ENCODE measurements at places on chromosomes 3 and 15.

- no peak for DNase-seq
These were observed 176.1 kb upstream of the MITF start for GRCh38 chr3:69563151-69563550.

- DNase-seq: no peak
These were observed 490.9 kb upstream of the ADAMTS9 start for GRCh38 chr3:65178703-65179102.

DNA sequence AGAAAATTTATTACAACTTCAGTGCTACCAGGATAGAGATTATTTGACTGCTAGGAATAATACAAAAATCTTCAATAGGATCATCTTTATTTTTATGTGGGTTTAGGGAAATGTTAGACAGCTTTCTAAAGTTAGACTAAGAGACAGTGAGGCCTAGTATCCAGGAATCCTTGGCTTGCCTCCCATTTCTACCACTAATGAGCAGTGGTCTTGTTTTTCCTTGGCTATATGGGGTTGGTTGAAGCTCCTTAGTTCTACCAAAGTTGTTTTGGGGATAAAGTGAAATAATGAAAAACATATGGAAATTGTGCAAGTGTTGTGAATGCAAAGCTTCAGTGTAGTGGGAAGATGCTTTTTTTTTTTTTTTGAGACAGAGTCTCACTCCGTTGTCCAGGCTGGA lies 16.8 kb downstream of the AP4E1 start:
- DNase-seq: no peak

DNA sequence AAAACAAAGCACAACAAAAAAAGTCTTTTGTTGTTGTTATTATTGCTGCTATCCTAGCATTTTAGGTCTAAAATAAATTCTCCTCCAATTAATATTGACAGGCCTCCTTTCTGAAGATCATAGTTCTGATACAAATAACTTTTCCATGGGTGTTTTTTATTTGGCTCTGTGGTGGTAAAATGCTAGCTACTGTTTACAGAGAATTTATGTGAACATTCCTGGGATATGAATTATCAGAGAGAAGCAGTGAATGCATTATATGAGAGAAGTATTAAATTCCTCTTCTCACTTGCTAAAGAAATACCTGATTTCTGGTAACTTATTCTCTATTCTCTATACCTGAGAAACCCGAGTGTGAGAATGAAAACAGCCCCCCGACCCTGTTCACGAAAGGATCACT lies 57.5 kb upstream of the TMCO5A start:
- no peak for DNase-seq

- no peak for DNase-seq
These were observed 239.0 kb downstream of the SLCO3A1 start for GRCh38 chr15:92092289-92093105.

DNA sequence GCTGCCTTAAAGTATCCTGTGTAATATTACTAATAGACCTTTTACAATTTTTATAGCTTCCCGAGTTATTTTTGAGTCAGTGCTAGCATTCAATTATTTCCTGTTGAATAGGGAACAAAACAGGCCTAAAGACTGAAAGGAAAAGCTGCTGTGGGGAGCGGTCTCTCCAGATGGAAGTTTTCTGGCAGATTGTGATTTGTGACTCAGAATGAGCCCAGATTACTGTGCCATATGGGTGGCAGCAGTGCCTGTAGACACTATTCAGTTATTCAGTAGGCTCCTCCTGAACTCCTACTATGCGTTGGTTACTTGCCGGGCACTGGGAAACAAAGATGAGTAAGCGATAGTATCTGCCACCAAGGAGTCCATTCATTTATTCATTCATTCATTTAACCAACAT lies 211.8 kb downstream of the CHST2 start:
- DNase-seq: no peak

- DNase-seq: peak; percentile 25
These were observed 311.3 kb downstream of the UACA start for GRCh38 chr15:70451821-70452653.

DNA sequence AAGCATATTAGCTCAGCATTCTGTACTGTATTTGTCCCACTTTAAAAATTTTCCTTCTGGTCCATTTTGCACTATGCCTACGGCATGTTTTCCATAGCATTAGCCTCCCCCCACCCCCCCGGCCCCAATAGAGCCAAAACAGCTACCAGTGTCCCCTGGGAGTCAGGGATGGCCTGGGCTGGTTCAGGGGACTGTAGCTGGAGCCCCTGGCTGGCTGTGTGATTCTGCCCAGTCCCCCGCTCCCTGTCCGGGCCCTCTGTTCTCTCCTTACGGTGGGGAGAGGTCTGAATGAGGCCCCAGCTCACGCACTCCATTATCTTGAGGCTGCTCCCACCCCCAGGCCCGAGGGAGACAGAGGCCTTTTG lies 70.1 kb downstream of the KLF15 start:
- no peak for DNase-seq

- no peak for DNase-seq
These were observed 158.8 kb downstream of the SSR3 start for GRCh38 chr3:156395961-156396710.

DNA sequence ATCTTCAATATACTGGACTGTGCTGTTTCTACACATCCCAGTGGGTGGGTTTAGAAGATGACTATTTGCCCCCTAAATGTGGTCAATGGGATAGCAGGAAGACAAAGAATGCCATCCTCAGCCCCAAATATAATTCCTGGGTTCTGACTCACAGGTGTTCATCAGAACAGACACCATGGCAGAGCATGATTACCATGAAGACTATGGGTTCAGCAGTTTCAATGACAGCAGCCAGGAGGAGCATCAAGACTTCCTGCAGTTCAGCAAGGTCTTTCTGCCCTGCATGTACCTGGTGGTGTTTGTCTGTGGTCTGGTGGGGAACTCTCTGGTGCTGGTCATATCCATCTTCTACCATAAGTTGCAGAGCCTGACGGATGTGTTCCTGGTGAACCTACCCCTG lies 3.0 kb downstream of the CXCR6 start:
- no peak for DNase-seq

GRCh38 chr3:184514171-184514490 lies 47.5 kb upstream of the EPHB3 start:
- DNase-seq: no peak

DNA sequence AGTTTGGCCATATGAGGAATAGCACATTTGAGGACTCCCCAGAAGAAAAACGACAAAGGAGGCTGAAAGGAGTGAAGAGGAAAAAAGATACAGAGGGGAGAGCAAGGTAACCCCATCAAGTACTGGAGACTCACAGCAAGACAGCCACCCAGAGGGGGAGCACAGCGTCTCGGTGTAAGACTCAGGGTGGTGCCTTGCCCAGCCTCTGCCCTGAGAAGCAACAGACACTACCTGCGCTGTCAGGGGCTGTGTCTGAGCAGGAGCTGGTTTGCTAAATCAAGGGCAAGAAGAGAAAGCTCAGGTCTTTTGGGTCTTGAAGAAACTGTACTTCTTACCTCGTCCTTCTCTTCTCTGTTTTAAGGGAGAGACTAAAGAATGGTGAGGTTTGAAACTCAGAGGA lies 27.9 kb downstream of the FBXO45 start:
- DNase-seq: no peak

DNA sequence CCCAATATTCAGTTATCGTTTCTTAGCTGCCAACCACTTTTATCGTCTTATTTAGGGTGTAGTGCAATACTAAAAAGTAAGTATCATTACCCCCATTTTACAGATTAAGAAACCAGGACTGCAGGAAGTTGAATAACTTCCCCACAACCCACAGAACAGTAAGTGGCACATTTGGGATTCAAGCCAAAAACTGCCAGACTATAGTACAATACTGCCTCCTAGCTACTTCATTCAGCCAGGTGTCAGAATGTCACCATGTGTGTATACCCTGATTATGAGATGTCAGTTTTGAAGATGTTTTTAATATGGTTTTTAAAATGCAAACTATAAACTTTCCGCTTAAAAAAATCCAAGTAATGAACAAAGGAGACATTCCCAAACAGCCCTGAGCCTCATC lies 74.2 kb upstream of the PROK2 start:
- DNase-seq: peak; percentile 61

GRCh38 chr3:28948685-28949084 lies 332.2 kb upstream of the RBMS3 start:
- DNase-seq: no peak

GRCh38 chr3:172776049-172776717 lies 25.7 kb downstream of the ECT2 start:
- DNase-seq: no peak

GRCh38 chr3:127041933-127042332 lies 59.0 kb downstream of the PLXNA1 start:
- DNase-seq: no peak

GRCh38 chr3:196638861-196639482 lies 522 bp upstream of the NRROS start:
- no peak for DNase-seq

DNA sequence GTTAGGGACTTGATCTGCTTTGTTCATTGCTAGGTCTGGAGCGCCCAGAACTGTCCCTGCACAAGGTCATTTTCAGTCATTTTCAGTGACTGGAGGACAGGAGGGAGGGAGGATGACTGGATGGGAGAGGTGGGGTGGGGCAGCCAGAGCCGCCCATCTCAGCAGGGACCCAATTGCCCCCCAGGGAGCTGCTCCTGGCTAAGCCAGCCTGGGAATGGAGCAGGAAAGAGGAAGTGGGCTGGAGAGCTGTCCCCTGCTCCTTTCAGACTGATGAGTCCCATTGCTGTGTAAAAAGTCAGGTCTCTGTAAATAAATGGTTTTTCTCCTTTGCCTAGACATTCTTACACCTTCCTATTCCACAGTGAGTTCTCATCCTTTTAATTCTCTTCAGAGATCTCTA lies 98.4 kb upstream of the RAD18 start:
- no peak for DNase-seq

DNA sequence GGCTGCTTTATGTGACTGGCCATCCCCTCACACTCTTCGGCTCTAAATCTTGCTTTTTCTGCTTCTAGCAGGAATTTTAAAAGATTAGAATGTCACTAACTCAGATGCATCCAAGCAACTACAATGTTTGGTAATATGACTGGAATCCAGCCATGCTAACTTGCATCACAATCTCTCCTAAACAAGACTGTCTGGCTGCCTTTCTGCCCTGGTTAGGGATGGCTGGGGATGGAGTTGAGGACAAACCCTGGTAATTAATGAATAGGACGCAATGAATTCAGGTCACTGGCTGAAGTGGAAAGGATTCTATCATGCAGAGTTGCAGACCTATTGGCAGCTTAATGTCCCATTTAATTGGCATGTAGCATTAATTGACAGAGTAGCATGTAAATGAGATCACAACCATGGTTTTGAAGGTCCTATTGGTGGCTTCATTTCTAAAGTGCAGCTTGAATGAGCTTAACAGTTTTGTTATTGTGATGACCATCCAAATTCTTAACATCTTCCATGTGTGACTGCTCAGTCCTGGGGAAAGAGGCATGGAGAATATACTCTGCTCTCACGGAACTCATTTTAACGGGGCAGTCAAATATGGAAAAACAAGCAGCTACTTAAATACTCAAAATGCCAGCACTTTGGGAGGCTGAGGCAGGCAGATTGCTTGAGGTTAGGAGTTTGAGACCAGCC lies 21.7 kb downstream of the NMNAT3 start:
- DNase-seq: no peak

- no peak for DNase-seq
These were observed 10.6 kb downstream of the MAPKAPK3 start for GRCh38 chr3:50627407-50628051.

GRCh38 chr3:134029734-134030378 lies at the start of gene SLCO2A1:
Gene SLCO2A1, minus strand, starts transcription at chr3:134029925. Its CDS starts 123 bp downstream, at chr3:134029802.
- DNase-seq: no peak

- DNase-seq: no peak
These were observed 1111.2 kb downstream of the TUSC7 start for GRCh38 chr3:117820658-117821299.

DNA sequence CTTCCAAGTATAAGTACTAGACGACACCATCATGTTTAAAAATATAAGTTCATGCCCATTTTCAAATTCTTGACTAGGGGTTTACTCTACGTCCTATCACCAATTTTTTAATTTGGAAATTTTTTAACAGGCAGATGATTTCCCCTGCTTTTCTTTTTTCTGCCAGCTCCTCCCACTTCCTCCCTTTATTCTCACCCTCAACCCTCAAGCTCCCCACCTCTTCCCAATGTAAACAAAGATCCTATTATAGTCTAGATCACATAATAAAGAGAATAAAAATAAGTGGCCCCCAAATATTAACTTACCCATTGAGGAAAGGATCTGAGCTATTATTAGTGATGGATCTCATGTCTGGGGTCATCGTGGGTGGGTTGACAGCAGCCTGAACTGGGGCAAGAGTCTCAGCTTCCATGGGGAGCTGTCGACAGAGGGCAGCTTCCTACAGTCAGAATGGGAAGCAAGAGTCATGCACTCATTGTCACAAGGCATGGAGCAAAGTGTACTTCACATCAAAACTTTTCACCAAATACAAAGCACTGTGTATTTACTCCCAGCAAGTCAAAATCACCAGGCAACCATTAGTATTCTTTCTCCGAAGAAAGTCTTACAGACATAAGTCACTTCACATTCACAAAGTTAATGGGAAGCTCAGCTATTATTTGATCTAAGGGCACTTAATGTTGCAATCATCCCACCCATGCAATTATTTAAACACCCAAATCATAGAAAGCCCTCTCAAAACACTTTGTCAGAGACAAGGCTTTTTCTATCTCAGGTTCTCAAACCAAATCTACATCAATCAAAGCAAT lies 53.2 kb downstream of the TM4SF4 start:
- DNase-seq: no peak

DNA sequence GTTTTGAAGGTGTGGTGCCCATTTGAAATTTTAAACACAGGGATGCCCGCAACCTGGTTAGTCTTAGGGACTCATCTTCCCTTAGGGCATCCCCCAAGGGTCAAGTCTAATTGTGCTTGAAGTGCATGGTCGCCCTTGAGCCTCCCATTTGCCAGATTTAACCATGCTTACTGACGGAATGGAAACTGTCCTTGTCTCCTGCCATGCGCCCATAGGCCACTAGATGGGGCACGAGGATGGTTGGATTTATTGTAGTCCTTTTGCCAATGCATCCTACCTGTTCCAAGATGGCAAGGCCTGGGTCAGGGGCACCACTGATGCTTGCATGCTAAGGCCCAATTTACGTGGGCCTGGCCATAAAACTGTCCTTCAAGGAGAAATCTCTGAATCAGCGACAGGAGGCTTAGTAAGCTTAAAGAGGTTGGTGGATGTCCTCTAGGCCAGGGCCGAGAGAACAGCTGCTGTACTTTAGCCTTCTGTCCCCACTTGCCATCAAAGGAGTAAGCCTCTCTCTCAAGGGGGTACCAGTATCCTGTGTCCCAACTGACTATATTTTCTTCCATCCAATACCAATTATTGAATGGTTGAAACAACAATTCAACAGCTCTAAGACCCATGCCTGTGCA lies 355.4 kb downstream of the OTOL1 start:
- DNase-seq: no peak

- no peak for DNase-seq
These were observed 39.9 kb downstream of the LEO1 start for GRCh38 chr15:51931638-51932037.

DNA sequence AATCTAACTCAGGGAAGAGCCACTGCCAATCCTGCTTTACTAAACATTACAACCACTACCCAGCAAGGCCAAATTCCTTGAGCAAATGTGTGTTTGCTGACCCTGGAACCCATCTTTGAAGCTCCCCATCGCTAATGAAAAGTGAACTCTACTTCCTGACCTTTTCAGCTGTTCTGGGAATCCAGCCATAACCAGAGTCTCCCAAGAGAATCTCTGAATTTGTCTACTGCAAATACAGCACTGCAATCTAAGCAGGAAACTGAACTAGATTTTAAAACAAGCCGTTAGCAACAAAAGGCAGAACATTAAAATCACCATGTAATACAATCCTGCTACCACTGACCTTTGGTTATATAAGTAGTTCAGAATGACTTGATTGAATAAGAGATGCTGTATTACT lies 309.2 kb downstream of the MAGI1 start:
- no peak for DNase-seq

GRCh38 chr3:160980740-160981139 lies 124.4 kb downstream of the B3GALNT1 start:
- DNase-seq: no peak

All from CD4-positive, alpha-beta T cell treated with Interleukin-6 at 100 ng/mL for 8 hours (primary cell).